ENCODE measurements at places on chromosomes 7 and 10. TPM values are rescaled to one million over a fixed set of nuclear protein-coding genes. Genes with fewer than 3 reads are reported as not detected.

The DNA2 gene
- total RNA-seq, result 4.9 TPM

The AGAP9 gene
- 4.1 TPM for total RNA-seq

The HSPA12A gene
- total RNA-seq, result 1.4 TPM

The KCNMA1 gene
- 70.6 TPM for total RNA-seq

The GDF2 gene
- total RNA-seq, result not detected

The MEPCE gene
- total RNA-seq, result 29.6 TPM

The PRLHR gene
- not detected for total RNA-seq

The HK1 gene
- 113 TPM for total RNA-seq

The TACR2 gene
- under 0.01 TPM for total RNA-seq

The HKDC1 gene
- total RNA-seq, result 0.77 TPM

The CFAP46 gene
- total RNA-seq, result 0.95 TPM

The SLC13A1 gene
- total RNA-seq, result not detected

The AS3MT gene
- 8.1 TPM for total RNA-seq

The OGDHL gene
- total RNA-seq, result 0.47 TPM

The COBL gene
- not detected for total RNA-seq

The SPAM1 gene
- not detected for total RNA-seq

The VIM gene
- total RNA-seq, result 6,614 TPM

The CTAGE4 gene
- 0.32 TPM for total RNA-seq

The CARD11 gene
- not detected for total RNA-seq

The CDK14 gene
- total RNA-seq, result 24.3 TPM

The BUD31 gene
- 151 TPM for total RNA-seq

The AKR1C1 gene
- 282 TPM for total RNA-seq

The ZNF365 gene
- 0.94 TPM for total RNA-seq

The ASAH2B gene
- 0.94 TPM for total RNA-seq

The SMKR1 gene
- total RNA-seq, result not detected

The CLCN1 gene
- total RNA-seq, result not detected

The FOXI2 gene
- total RNA-seq, result not detected

The TMEM273 gene
- not detected for total RNA-seq

The GPR158 gene
- total RNA-seq, result not detected

The SCART1 gene
- 3.7 TPM for total RNA-seq

The PNLIP gene
- not detected for total RNA-seq

The VSTM2A gene
- not detected for total RNA-seq

The GATAD1 gene
- total RNA-seq, result 23.0 TPM

The SORBS1 gene
- total RNA-seq, result 0.16 TPM

The FOXP2 gene
- 4.2 TPM for total RNA-seq

The CDH23 gene
- total RNA-seq, result 0.17 TPM

The MRLN gene
- total RNA-seq, result not detected

The LDB3 gene
- 0.09 TPM for total RNA-seq

The ANKRD30A gene
- total RNA-seq, result not detected

The MYL7 gene
- total RNA-seq, result not detected

The DPYSL4 gene
- 2.7 TPM for total RNA-seq

The INHBA gene
- 7.9 TPM for total RNA-seq

The GPRIN2 gene
- total RNA-seq, result not detected

The RASA4B gene
- total RNA-seq, result 3.2 TPM

The ASB10 gene
- total RNA-seq, result not detected

The GSDME gene
- 49.2 TPM for total RNA-seq

The LRRD1 gene
- total RNA-seq, result not detected

The TAS2R41 gene
- not detected for total RNA-seq

The CCNY gene
- total RNA-seq, result 35.6 TPM

The MUC3A gene
- under 0.01 TPM for total RNA-seq

The ELOVL3 gene
- 0.47 TPM for total RNA-seq

The PTF1A gene
- not detected for total RNA-seq

The PYROXD2 gene
- 11.3 TPM for total RNA-seq
